ENCODE measurements at places on chromosomes 4 and X.

DNA sequence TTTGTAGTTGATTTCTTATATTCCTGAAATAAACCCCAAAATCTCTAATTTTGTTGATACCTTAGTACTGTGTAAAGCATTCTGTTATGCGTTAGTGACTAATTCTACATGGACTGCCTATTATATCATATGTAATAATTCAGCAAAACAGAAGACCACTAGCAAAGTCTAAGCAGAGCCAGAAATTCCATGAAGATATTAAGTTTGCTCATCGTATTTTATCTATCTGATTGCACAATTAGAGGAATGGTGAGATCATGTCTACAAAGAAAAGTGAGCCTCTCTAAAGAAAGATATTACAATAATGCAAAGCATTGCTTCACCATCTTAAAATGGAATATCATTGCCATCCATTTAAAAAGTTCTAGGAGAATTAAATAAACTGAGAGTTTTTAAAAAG lies 374.6 kb upstream of the SLC7A11 start:
- DNase-seq = no peak

DNA sequence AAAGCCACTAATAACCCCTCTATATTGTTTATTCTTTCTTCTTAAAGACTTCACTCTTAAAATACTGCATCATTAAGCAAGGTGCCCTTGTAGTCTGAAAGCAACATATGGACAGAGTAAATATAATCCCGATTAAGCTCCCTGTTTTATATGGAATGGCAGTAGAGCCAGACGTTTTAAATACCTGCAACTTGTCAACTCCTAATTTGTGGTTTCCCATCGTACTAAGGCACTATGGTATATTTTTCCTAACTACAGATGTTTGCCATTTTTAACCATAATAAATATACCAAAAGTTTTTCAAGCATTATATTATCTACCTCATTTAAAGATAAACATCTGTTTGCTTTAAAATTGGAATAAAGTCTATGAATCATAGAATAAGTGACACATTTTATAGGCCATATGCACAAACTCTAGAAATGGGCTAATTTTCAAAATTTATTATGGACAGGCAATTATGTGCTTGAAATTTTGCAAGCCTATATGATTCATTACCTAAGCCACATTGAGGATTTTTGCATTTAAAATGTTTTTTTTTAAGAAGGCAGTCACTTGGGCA lies 194.6 kb downstream of the FRMPD4 start:
- no peak for DNase-seq

DNA sequence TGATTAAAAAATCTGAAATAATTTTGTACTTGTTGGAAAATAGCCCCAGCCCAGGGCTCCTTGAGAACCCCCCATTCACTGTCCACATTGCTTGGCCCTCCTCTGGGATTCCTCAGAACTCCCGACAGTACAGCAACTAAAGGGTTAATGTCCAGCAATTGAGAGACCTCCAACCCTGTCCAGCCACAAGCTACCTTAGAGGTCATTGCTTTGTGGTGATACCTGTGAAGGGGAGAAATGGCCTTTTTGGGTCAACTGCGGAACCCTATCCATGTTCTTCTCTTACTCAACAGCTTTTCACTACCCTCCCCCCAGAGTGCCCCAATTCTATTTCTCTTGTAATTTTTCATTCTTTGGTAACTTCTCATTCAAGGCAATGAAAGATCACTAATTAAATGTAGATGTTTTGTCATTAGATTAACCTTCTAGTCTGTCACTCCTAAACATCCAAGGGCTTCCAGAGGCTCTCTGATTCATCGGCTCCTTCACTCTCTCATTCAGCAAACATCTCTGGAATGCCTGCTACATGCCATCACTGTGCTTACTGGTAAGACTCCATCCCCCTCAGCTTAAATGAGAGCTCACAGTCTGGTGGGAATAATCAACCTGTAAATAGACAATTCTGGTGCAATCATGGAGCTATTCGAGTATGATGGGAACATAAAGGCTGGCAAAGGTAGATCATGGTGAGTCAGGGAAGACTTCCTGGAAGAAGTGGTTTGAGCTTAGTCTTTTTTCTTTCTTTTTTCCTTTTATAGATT lies 241.4 kb upstream of the PGRMC2 start:
- no peak for DNase-seq

- DNase-seq = no peak
Measured at GRCh38 chrX:54482839-54483593, 13.0 kb downstream of the FGD1 start.

GRCh38 chr4:122823476-122823875 lies 3.2 kb upstream of the FGF2 start:
- no peak for DNase-seq

GRCh38 chr4:122129061-122129460 lies 23.1 kb upstream of the BLTP1 start:
- DNase-seq = no peak

- DNase-seq = no peak
Measured at GRCh38 chr4:169220447-169220846, 50.3 kb downstream of the SH3RF1 start.

- DNase-seq = no peak
Measured at GRCh38 chr4:145352438-145353145, 129.1 kb upstream of the SMAD1 start.

DNA sequence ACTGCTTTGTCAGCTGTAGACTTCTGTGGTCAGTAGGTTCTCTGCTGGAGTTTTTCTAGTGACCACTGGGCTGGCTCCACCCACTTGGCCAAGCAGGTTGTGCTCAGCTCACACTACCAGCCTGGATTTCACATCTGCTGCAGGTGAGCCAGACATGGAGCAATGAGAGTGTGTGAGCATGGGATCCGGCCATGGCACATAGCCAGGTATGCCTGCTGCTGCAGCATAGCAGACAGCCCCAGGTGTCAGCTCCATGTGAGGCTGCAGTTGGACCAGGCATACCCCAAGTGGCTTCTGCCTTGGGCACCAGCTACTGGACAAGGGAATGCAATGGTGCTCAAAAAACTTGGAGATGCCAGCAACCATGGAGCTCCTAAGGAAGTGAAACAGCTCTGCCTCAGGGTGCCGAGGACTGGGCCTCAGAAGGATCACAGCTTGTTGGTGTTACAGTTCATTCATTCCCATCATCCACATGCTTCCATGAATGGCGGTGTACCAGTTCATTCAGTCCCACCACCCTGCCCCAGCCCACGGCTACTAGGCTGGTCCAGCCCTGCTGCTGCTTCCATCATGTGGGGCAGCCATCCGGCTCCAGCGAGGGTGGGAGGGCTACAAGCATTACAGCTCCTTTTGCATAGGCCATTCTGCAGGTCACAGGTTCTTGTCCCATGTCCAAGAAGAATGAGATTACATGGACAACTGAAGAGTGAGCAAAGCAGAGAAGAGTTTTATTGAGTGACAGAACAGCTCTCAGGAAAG lies 389.1 kb upstream of the PCDH7 start:
- DNase-seq = no peak

- DNase-seq = no peak
Measured at GRCh38 chr4:143241892-143242291, 57.2 kb downstream of the USP38 start.

DNA sequence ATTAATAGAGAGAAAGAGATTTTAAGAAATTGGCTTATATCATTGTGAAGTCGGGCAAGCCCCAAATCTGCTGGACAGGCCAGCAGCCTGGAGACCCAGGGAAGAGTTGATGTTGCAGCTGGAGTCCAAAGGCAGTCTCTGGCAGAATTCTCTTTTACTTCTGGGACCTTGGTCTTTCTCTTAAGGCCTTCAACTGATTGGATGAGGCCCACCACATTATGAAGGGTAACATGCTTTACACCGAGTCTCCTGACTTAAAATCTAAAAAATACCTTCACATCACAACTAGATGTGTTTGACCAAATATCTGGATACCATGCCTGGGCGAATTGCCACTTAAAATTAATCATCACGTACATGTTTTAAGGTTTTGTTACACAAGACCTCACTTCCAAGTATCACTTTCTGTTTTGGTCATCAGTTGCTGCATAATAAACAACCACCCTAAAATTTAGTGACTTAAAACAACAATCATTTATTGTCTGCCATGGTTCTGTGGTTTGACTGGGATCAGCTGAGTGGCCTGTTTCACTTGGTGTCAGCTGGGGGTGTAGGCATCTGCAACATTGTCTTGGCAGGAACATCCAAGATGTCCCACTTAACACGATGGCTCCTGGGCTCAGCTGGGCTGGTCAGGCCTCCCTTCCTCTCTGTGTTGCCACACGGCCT lies 3.4 kb downstream of the CD38 start:
- no peak for DNase-seq

DNA sequence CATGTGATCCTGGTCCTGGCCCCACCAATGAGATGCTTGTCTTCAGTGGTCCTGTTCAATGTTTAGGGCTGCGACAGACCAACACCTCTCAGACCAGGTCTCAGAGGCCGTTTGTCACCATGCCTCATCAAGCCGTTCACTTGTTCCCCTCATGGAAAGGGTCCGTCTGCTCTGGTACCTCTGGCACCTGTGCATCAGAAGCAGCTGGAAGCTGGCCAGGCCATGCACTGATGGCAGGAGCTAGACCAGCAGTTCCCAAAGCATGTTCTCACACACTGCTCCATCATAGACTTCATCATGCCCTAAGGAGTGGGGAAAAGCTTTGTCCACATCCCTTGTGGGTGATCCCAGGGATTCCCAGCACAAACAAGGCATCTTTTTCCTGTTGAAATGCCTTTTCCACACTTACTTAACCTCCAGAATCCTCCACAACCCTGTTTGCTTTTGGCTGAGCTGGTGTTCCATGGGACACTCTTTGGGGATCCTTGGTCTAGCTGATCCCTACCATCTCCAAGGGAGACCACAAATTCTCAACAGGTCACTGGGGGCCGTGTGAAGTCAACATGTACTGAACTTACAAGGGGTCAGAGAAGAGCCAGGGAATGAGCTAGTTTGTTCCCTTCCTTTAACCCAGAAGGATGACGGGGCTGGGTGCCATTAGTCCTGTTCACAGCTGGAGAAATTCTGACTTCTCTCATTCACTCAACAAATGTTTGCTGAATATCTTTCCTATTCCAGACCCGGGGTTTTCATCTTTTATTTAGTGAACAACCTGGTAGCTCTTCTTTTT lies 21.8 kb downstream of the SH3TC1 start:
- no peak for DNase-seq

DNA sequence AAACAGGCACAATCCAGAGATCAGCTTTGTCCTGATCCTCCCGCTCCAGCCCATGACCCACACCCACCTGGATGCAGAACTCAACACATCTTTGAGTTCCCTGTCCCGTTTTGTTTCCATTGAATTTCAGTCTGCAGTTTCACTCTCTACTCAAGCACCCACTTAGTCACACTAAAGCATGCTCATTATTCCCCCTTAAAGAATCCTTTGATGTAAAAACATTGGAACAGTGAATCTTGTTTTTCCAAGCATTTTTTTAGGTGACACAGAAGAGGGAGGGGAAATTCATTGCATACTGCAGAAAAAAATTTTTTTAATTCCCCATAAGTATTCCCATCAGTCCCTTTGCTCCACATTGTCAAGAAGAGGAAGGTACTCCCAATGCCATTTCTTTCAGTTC lies 249.7 kb upstream of the TTC29 start:
- no peak for DNase-seq

DNA sequence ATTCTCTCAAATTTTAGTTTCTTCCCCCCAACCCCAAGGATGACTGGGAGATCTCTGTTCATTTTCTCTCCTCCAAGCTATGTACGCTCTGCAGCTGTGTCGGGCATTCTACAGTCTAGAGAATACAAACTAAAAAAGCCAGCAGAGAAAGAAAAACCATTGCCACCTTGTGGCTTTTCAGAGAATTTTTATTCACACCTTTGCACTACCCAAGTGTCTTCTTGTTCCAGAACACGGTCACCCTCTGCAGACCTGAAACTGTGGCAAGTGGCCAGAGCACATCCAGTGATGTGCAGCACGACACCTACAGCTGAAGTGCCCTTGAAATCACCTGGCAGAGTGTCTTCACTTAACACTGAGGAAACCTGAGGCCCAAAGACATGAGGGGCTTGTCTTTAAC lies 68.6 kb downstream of the CHST7 start:
- DNase-seq = no peak

DNA sequence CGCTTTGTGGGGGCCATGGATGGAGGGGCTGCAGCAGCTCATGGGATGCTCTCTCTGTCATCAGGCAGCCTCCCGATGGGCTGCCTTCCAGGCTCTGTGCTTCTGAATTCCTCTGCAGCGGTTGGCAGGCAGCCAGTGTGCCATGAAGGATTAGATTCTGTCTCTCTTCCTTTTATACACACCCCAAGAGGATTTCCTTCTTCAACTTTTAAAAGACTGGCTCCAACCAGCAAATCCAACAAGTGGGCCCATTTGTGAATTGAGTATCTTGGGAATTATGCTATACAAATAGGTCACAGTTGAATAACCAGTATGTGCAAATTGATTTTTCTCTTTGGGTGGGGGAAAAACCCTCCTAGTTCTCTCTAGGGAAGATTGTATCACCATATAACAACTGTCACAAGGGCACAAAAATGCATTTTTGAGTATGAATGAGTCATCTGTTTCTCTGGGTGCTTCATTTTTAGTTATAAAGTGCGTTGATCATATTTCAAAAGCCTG lies 96.8 kb upstream of the FAT1 start:
- no peak for DNase-seq

DNA sequence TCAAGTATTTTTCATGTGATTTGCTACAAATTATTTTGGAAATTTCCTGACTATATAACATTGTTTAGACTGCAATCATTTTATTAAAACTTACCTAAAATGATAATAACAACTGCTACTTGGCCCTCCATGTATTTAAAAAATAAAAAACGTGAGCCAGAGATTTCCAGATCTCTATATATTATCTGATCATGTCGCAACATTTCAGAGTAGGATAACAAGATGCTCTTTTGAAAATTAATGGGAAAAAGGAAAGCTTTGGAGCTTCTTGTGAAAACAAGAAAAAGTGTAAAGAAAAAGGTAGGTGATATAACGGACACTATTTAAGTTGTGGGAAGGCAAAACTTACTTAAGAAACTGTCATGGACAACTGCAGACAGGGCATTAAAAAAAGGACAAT lies 14.9 kb upstream of the MAB21L2 start:
- DNase-seq = no peak

DNA sequence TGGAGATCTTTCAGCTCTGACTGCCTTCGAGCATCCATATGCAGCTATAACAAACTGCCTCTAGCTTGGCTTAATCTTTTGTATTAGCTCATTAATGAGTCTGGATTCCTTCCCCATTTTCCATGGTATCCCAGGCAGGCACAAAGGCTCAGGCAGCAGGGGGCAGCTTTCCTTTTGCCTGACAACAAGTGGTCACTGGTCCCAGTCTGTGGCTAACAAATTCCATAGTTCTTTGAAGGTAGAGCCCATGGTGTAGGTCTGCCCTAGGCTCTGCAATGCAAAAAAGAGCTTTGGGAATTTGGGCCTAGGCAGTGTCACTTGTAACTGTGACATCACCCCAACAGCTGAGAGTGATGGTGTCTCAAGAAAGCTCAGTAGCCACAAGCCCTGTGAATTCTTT lies 234.4 kb upstream of the GPC4 start:
- no peak for DNase-seq

DNA sequence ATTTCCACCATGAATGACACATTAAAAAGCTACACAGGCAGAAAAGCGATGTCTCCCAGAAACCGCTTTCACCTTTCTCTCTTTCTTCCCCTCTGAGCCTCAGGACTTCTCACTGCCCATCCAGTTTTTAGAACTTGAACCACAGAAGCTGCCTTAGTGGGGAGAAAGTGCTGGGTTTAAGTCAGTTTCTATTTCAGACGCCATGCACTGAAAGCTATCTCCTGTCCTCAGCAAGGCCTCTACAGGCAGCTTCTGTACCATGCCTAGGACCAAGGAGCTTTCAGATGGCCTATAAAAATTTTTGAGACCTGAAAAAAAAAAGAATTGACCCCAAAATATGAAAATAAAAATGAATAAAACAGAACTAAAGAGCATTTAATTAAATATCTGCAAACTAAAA lies 34.5 kb downstream of the RAB33B start:
- DNase-seq = no peak

GRCh38 chr4:2497324-2497723 lies 28.4 kb downstream of the RNF4 start:
- no peak for DNase-seq

Measured in effector memory CD4-positive, alpha-beta T cell (primary cell).